ENCODE measurements at places on chromosomes 7 and 10. TPM values are rescaled to one million over a fixed set of nuclear protein-coding genes. Genes with fewer than 3 reads are reported as not detected.
A peak's percentile ranks its signal among the peaks of the same experiment; 100 is the strongest.

- no peak for DNase-seq
Observed at GRCh38 chr10:77512219-77512578, 125.4 kb downstream of the KCNMA1 start.

DNA sequence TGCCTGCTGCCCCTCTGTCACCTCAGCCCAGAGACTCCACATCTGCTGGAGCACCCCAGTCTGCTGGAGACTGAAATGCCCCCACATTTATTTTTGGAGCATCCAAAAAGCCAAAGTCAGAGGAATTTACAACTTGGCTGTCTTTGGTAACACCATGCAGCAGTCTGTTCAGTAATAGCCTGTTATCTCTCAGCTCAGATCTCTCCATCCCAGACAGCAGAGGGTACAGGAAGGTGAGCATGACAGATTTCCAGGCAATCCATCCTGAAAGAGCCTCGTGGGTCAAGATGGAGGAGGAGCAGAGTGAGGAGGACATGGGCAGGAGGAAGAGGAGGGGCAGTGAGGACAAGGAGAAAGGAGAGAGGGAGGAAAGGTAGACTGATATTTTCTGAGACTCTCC lies 55.9 kb downstream of the GRID1 start:
- DNase-seq: peak; percentile 2

GRCh38 chr7:121371367-121371766 lies 24.7 kb downstream of the FAM3C start:
- no peak for DNase-seq

DNA sequence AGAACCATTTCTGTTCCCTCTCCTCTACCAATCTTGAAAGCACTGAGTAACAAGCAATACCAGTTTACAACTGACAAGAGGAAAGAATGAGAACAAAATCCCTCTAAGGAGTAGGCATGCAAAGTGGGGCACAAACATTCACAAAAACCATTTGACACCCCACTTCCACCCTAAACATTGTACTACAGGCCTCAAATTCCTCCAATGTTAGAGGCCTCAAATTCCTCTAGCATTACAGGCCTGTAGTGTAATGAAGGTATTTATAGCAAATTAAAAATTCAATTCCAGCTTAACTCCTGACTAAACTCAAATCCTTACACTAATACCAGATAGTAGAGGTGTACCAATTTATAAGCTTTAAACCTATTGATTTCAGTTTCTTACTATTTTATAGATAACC lies 85.4 kb downstream of the SIRT1 start:
- no peak for DNase-seq

GRCh38 chr10:46556515-46557318 lies at the start of gene GPRIN2:
Gene GPRIN2, minus strand, starts transcription at chr10:46556658. Its CDS starts 5,922 bp downstream, at chr10:46550736.
- DNase-seq: peak; percentile 75

GRCh38 chr10:5041471-5042023 lies 37.9 kb upstream of the AKR1C2 start:
- DNase-seq: no peak

GRCh38 chr10:85679061-85679460 lies 687.5 kb downstream of the GRID1 start:
- DNase-seq: no peak

The SPAG6 gene
- 0.11 TPM for polyA plus RNA-seq

DNA sequence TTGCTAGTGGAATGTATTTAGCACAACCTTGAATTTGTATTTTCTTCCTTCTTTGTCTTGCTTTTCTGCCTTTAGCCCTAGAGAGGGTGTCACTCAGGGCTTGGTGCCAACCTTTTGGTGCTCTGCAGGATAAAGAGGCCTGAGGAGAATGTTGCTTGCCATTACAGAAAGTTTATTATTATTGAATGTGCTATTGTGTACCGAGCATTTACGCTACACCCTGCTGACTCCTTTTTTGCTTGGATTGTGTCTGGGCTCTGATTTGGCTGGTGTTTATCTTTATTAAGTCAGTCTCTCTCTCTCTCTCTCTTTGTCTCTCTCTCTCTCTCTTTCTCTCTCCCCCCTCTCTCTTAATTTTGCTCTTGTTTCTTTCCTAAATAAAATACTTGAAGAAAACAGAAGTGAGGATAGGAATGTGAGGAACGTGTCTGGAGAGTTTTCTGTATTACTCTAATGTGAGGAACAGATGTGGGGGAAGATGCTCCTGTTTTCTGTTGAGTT lies 284.4 kb upstream of the PHYHIPL start:
- no peak for DNase-seq

The TMEM60 gene
- 31.1 TPM for polyA plus RNA-seq

- DNase-seq: no peak
Observed at GRCh38 chr7:5354460-5355232, 69.0 kb downstream of the TNRC18 start.

The CYP17A1 gene
- polyA plus RNA-seq: 0.20 TPM

DNA sequence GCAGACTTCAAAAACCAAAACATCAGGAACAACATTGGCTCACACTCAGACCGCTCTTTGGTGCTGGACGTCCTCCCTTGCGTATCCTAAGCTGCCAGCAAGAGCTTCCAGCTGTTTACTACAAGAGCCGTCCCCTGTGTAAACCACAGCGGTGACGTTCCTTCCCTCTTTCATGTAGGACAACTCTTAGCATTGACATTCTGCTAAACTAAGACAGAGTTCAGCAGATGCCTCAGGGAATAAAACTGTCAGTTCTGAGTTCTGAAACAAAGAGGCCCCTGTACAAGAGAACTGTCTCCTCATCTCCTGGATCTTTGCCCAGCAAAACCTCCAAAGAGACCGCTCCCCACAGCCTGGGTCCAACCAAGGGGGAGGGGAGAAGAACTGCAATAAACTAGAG lies 57.8 kb upstream of the OPALIN start:
- no peak for DNase-seq

The JAKMIP3 gene
- 0.06 TPM for polyA plus RNA-seq

Measured in spleen (tissue), 13 donors.